ENCODE measurements at places on chromosomes 16 and 17.

- H3K27ac ChIP-seq: peak overlapping the region; percentile 90
- peak; percentile 56 for DNase-seq
- no peaks in the 10 kb centered on the region for H3K27me3 ChIP-seq
- peaks cover 20% of the 10 kb centered on the region for H3K4me1 ChIP-seq
- no peak overlapping the region for H3K4me3 ChIP-seq
These were observed 14.2 kb upstream of the SLC52A1 start for GRCh38 chr17:5049314-5049841.

DNA sequence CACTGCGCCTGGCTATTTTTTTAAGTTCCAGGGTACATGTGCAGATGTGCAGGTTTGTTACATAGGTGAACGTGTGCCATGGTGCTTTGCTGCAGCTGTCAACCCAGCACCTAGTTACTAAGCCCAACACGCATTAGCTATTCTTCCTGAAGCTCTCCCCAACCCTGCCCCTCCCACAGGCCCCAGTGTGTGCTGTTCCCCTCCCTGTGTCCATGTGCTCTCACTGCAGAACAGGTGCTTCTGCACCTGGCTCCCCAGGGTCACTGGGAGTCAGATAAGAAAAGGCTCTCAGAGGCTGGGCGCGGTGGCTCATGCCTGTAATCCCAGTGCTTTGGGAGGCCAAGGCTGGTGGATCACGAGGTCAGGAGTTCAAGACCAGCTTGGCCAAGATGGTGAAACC is 6.2 kb downstream of the HASPIN start:
- peaks cover 3% of the 10 kb centered on the region for H3K27me3 ChIP-seq
- H3K4me1 ChIP-seq: peaks cover 2% of the 10 kb centered on the region
- no peak for DNase-seq
- H3K4me3 ChIP-seq: no peak overlapping the region
- no peaks in the 10 kb centered on the region for H3K36me3 ChIP-seq

DNA sequence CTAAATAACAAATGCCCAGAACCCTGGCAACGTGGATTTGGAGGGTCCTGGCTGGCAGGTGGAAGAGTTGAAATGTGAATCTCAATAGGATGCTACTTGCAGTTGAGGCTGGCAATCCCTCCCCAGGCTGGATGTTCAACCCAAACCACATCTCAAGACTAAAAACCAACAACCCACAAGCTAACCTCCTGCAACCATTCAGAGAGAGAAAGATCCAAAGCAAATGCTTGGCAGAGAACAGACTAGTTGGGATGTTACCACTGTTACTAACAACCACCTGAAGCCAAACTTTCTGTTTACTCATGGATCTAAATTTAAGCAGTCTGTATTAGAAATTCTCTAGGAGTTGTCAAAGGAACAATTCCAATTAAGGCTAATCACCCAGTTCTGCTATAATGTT is 27.9 kb downstream of the SMG6 start:
- peaks cover 40% of the 10 kb centered on the region for H3K4me1 ChIP-seq
- peak overlapping the region; percentile 34 for H3K4me3 ChIP-seq
- H3K27ac ChIP-seq: peak overlapping the region; percentile 65
- peaks cover 25% of the 10 kb centered on the region for H3K36me3 ChIP-seq
- no peak for DNase-seq

- peak; percentile 55 for DNase-seq
- peaks cover 15% of the 10 kb centered on the region for H3K27me3 ChIP-seq
- peaks cover 6% of the 10 kb centered on the region for H3K36me3 ChIP-seq
- H3K4me1 ChIP-seq: peaks cover 56% of the 10 kb centered on the region
- H3K4me3 ChIP-seq: peak within 1 kb of the TSS; percentile 93
These were observed at the start of gene TLCD1 for GRCh38 chr17:28726226-28726626. Gene TLCD1 (minus strand): TSS chr17:28726233. CDS start chr17:28726097, 136 bp downstream.

Data from immature natural killer cell (primary cell).